Stimulated activated CD8-positive, alpha-beta memory T cell treated with anti-CD3 and anti-CD28 coated beads, Interleukin-15, amount 100 ng/mL, for 24 hours (primary cell): ENCODE measurements at places on chromosomes 12 and 14.

GRCh38 chr12:20105943-20106342 is 262.4 kb upstream of the PDE3A start:
- no peak for DNase-seq

DNA sequence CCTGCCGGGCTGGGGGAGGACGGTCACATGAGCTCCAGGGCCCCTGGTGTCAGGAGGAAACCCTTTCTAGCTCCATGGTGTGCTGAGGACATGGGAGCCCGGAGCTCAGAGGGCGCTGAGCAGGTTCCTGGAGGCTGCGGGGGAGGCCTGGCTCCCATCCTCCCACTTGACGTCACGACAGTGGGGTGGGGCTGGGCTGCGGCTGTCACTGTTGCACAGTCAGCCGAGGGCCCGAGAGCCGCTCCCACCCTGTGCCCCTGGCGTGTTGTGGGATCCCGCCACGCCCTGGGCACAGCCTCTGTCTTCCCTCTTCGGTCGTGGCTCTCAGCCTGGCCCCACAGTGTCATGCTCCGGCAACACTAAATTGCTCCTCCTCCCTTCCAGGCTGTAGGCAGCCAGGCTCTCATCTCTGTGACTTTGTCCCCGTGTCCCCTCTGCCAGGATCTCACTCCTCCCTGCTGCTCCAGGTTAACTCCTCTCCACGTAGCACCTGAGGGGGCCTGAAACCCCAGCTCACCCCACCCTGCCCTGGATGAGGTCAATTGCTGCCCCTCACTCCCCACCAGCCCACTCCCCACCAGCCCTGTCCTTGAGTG is 33.0 kb downstream of the BEGAIN start:
- DNase-seq = no peak

DNA sequence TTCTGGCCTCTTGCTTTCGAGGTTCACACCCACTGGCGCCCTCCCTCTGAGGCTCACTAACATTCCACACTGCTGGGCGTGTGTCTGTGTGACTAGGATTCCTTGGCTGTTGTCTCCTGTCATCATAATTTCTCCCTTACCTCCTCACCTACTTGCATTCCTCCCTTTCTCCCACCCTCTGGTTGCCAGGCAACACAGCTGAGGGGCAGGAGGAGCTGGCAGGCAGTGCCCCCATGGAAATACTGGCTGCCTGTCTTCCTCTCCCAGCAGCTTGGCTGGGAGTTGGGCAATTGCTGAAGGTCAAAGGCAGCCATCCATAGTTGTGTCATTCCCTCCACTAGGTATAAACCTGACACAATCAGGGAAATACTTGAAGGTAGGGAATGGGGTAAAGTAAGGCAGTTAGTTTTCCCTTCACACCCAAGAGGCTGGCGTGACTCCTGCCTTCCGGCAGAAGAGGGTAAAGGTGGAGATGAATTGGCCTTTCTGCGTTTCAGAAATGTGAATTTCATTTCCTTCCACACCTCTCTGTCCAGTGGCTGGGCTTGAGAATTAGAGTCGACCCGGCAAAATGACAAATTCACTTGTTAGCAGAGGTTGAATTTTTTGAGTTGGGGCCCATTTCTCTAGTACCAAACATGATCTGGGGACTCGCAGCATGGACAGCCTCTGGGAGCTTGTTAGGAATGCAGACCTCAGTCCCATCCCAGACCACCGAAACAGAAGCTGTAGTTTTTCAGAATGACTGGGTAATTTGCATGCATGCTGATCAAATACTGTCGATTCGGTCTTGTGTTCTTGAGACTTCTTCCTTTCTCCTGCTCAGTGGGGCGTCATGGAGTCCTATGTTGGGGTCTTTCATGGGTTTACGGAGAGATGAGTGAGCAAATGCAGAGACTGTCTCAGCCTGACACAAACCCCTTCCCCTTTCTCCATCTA is 24.3 kb upstream of the EMP1 start:
- no peak for DNase-seq

- DNase-seq = no peak
Observed at GRCh38 chr12:18922851-18923250, 184.9 kb downstream of the CAPZA3 start.

- DNase-seq = no peak
Observed at GRCh38 chr14:91873471-91874415, 6.4 kb upstream of the TC2N start.

- DNase-seq = no peak
Observed at GRCh38 chr12:590206-590750, 73.0 kb downstream of the NINJ2 start.

GRCh38 chr12:132121283-132121682 is 22.8 kb downstream of the DDX51 start:
- no peak for DNase-seq

GRCh38 chr12:105939181-105939721 is 199.5 kb downstream of the NUAK1 start:
- no peak for DNase-seq

DNA sequence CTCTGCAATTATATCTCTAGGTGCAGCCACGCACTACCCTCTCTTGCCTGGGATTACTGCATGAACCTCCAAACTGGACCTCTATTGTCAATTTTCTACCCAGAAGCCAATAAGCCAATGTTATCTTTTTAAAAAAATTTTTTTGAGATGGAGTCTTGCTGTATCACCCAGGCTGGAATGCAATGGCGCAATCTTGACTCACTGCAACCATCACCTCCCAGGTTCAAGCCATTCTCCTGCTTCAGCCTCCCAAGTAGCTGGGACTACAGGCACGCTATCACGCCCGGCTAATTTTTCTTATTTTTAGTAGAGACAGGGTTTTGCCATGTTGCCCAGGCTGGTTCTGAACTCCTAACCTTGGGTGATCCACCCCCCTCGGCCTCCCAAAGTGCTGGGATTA is 11.2 kb upstream of the PXN start:
- no peak for DNase-seq

- DNase-seq = no peak
Observed at GRCh38 chr12:8692573-8692972, 5.2 kb upstream of the RIMKLB start.
